ENCODE measurements at places on chromosomes 1 and 21.

DNA sequence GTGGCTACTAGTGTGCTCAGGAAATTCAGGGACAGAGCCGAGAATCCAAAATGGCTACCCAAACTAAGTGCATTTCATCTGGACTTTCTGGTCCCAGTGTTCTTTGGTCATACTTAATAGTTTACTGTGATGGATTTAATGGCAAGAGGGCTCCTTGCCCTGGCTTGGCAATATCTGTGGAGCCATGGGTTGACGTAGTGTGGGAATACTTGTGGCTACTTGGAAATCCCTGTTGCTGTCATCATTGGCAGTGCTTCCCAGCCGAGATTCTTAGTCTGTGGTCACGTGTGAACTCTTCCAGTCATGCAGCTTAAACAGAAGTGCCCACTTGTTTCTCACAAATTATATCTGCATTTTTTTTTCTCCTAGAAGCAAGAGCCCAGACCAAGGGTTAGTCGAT, 198.9 kb downstream of the HS2ST1 start:
- DNase-seq = no peak

- no peak for DNase-seq
These were observed 738 bp downstream of the GNPAT start for GRCh38 chr1:231241750-231242149.

- no peak for DNase-seq
These were observed 71.0 kb upstream of the ACTRT2 start for GRCh38 chr1:2949966-2950925.

- no peak for DNase-seq
These were observed 2.0 kb downstream of the RPRD2 start for GRCh38 chr1:150365941-150366340.

DNA sequence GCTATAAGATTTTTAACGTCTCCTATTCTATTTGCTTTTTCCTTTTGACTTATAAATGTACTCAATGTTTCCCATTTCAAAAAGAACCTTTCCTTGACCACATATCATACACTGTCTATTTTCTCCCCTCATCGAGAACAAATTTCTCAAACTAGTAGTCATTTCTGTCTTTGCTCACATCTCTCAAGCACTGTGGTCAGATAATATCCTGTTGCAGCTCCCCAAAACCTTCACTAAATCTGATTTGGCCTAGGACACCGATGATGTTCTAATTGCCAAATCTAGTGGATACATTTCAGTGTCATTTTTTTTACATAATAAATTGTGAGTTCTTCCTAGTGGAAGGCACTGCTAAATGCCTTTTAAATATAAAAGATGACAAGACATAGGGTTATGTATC, 19.4 kb downstream of the CXADR start:
- no peak for DNase-seq

GRCh38 chr1:203039609-203040512, 13.6 kb downstream of the PPFIA4 start:
- no peak for DNase-seq

DNA sequence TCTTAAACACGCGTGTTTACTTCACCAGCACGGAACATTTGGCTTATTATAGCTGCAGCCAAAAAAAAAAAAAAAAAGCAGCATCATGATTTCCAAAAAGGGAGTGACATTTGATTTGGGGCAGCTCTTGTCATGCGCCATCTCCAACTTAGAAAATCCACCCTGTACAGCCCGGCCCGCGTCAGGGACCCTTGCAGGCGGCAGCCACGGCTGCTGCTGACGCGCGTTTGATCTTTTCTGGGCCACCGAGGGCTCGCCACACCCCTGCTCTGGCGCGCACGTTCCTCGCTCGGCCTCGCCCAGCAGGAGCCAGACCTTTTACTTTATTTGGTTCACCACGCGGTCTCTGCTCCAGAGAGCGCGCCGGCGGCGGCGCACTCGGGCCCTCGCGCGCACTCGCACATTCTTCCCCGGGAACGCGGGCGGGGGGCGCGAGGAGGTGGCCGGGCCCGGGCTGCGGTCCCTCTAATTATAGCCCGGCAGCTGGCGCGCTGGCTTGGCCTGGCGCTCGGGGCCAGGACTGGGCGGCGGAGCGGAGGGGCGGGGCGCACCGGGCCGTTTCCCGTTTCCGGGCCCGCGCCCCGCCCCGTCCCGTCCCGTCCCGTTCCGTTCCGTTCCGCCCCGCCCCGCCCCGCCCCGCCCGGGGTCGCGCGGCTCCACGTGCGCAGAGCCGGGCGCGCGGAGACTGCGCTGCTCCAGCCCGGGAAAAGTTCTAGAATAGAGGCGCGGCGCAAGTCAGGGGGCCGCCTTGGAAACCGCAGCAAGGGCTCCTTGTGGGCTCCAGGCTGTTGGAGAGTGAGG, 10.2 kb downstream of the IRF2BP2 start:
- peak; percentile 58 for DNase-seq

GRCh38 chr1:221865808-221866207, 123.9 kb upstream of the DUSP10 start:
- DNase-seq = no peak

GRCh38 chr1:192581131-192581927, 5.8 kb downstream of the RGS1 start:
- DNase-seq = no peak

DNA sequence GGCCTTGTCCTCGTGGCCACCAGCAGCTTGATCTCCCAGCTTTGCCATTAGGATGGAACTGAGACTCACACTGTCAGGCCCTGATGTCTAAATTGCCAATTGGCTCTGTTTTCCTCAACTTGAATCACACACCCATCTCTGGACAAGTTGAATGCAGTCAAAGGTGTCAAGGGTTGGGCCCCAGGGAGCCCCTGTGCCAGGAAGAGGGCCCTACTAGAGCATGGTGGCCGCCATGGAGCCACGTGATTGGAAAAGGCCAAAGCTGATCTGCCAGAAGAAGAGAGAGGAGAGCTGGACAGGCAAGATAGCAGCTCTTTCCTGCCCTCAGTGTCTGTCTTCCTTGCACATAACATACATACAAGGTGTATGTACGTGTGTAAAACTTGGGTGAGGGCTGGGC, 54.9 kb upstream of the NEK2 start:
- DNase-seq = no peak

- peak; percentile 32 for DNase-seq
These were observed 12.4 kb downstream of the KLHDC8A start for GRCh38 chr1:205344066-205344928.

GRCh38 chr1:242205622-242206489, 207.0 kb upstream of the MAP1LC3C start:
- DNase-seq = no peak

- no peak for DNase-seq
These were observed 105.6 kb upstream of the SOD1 start for GRCh38 chr21:31553926-31554325.

- DNase-seq = no peak
These were observed 272.0 kb downstream of the HHIPL2 start for GRCh38 chr1:222275729-222276465.

- DNase-seq = no peak
These were observed 89.3 kb downstream of the PHTF1 start for GRCh38 chr1:113669988-113670387.

GRCh38 chr1:185595835-185596667, 138.1 kb upstream of the HMCN1 start:
- DNase-seq = peak; percentile 15

DNA sequence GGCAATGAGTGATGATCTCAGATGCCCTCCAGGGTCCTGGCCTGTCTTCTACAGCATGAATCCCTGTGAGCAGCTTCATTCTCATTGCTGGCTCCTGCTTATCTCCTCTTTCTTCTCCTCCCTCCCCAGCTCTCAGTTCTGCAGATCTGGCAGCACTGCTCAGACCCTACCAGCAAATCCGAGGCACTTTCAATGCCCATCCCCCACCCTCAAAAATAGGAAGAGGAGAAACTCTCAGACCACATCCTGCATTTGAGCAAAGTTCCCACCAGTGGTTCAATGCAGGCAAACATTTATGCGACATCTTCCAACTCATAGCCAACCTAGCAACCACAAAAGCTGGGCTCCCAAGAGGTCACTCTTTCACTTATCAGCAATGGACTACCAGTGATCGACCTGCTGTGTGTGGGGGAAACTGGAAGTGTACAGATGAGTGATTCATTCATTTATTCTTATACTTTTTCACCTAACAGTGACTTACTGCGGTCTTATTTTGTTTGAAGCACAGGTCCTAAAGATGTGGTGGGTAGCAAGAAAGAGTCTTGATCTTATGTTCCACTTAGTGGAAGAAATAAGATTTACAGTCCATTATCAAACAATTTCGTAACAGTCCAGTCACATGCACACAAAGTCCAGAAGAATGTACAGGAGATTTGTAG, 5.8 kb upstream of the CHI3L2 start:
- DNase-seq = no peak

GRCh38 chr1:72649211-72649888, 367.0 kb upstream of the NEGR1 start:
- no peak for DNase-seq

DNA sequence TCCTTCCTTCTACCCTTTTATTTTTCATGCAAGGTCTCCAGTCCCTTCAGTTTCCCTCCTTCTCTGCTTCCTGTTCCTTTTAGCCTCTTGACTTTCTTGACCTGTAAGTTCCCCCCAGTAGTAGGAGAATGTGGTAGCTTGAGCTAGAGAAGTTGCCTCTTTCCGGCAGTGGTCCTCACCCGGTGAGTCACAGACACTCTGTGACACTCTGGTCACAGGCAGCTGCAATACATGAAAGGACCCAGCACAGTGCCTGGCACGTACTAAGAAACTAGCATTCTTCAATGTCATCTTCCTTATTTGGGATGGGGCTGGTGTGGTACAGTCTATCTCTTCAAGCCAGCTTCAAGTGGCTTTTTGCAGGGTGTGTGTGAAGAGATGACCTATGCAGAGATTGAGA, 16.0 kb downstream of the PFKFB2 start:
- no peak for DNase-seq

DNA sequence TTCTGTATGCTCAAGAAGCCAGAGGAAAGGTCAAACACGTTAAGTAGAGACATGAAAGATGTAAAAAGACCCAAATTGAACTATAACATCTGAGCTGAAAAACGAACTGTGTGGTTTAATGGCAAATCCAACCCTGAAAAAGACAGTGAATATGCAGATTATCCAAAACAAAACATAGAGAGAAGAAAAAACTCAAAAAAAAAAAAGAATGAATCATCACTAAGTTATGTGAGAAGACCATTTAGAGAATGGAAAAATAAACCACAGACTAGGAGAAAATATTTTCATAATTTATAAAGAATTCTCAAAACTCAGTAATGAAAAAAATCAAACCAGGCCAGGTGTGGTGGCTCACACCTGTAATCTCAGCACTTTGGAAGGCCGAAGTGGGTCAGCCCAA, 253.3 kb downstream of the PLPP3 start:
- DNase-seq = no peak

GRCh38 chr1:11748294-11749202, 12.6 kb downstream of the AGTRAP start:
- DNase-seq = no peak

DNA sequence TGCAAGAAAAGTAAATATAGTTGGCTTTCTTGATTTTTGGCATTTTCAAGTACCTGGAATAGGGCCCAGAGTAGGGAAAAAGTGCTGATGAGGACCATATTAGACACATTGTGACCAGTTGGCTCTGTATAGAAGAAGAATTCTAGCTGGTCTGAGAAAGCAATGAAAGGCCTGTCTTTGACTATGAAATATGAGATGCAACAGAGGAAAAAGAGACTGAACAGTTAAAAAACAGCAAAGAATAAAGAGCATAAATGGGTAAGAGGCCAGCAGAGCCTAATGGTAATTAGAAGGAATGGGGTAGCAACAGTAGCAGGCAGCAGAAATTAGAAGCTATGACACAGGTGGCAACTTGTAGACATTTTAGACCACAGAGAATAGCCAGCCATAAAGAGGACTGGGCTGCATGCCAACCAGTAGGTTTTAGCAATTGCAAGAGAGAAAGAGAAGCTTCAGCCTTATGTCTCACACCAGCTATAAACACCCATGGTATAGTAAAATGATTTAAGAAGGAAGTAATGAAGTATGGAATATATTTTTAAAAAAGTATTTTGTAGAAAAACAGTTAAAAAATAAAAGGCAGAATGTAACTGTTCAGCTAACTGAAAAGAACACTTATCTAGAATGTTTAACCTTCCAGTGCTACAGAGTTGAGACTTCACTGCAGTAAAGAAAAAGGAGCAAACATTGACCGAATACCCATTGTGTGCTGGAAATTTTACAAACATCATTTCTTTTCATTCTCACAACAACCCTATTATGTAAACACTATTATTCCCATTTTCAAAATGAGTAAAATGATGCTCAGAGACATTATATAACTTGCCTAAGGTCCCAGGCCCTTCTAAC, 114.1 kb downstream of the LHX4 start:
- DNase-seq = no peak

- DNase-seq = no peak
These were observed 100.5 kb upstream of the HMGB4 start for GRCh38 chr1:33763406-33763805.

DNA sequence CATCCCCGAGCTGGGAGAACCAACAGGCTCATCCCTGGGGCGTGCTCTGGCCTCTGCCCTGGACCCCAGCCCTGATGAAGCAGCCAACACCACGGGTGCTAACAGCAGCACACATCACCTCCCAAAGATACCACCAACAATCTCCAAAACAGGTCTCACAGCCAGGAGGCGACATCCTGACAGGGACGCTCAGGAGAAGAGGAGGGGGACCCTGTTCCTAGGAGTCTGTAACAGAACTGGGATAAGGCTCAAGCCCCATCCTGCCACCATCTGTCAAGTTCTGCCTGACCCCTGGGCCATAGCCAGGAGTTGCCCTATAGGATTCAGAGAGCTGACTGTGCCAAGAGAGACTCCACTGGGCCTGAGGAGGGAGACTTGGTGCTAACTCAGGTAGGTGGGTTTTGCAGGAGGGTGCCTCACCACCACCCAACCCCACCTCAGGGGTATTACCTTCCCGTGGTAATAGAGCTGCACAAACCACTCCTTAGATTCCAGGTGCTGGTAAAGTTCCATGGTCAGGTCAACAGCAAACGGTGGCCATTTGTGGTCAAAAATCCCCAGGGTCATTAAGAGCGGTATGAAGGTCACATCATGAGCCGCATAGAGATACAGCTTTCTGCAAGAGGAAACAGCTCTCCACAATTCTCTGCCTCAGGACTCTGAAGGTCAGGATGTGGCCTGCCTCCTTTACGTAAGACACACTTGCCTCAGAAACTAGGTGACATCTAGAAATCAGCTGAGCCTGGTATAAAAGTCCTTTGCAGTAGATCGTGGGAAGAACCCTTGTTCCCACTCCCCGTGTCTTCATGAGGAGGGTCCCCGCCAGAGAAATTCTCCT, 22.3 kb downstream of the ACP6 start:
- no peak for DNase-seq

GRCh38 chr1:223203034-223203408, 60.0 kb upstream of the TLR5 start:
- DNase-seq = no peak

DNA sequence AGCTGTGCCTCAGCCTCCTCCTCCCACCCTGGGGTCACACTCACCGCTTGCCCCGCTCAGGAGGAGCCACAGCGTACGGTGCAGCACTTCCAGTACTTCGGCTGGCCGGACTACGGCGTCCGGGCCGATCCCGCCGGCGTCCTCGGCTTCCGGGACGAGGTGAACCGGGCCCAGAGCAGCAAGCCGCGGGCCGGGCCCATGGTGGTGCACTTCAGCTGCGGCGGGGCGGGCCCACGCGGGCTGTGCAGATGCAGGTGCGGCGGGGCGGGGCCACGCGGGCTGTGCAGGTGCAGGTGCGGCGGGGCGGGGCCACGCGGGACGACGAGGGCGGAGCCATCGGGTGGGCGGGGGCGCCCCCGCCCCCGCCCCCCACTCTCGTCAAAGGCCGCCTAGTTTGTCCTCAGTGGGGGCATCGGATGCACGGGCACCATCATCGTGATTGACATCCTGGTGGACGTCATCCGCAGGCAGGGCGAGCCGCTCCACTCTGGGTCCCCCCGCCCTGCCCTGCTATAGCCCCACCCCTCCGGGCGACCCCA, 5.5 kb downstream of the RNF223 start:
- DNase-seq = no peak
